ENCODE measurements at places on chromosomes 1 and 21.

DNA sequence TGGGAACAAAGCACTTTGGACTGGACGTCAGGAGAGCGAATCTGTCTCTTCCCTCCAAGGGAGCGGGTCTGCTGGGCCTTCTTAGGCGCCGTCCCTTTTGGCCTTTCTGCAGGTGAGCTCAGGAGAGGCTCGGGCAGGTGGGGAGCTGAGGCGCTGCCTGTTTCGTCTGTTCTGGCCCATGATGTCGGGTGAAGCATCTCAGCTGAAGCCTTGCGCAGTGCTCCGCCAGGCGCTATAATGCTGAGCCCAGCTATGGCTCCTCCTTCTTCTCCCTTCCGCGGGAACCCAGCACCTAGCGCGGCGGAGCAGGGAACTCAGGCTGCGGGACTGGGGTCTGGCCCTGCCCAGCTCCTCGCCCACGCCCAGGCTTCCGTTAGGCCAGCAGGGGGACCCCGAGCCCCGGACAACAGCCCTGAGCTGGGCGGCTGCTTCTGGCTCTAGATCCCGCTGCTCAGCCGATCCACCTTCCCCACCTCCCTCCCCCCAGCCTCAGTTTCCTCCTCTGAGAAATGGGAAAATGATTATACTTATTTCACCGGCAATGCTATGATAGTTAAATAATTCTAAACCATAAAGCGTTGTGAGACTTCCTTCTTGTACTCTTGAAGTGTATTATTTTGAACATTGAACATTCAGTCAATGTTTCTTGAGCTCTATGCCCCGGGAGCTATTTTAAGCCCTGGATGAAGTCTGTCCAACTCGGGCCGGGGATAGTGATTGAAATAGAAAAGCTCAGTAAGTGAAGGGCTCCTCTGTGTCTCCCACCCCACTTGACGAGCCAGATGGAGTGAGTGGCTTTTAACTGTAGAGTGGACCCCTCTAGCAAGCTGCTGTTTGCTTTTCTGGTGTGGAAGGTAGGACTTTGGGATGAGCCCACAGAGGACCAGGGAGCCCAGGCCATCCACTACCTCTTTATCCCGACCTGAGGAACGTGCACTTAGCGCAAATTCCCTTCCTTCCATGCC lies 9.6 kb upstream of the ADORA1 start:
- peak; percentile 71 for DNase-seq

GRCh38 chr1:85661767-85662166 lies 46.5 kb downstream of the ZNHIT6 start:
- no peak for DNase-seq

DNA sequence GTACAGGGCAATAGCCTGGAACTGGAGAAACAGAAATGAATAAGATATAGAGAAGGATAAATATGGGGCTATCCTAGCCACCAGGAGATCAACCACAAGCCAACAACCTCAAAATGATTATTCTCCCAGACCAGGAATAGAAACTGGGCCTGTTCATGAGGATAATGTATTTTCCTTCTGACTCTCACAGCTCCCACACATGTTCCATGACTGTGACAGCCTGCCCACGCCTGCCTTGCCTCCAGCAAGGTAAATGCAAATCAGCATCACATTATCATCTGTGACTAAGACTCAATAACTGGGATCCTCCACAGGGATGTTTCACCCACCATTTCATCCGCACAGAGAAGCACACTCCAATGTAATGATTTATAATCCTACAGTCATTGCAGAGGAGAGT lies 3.3 kb downstream of the ENSA start:
- no peak for DNase-seq

DNA sequence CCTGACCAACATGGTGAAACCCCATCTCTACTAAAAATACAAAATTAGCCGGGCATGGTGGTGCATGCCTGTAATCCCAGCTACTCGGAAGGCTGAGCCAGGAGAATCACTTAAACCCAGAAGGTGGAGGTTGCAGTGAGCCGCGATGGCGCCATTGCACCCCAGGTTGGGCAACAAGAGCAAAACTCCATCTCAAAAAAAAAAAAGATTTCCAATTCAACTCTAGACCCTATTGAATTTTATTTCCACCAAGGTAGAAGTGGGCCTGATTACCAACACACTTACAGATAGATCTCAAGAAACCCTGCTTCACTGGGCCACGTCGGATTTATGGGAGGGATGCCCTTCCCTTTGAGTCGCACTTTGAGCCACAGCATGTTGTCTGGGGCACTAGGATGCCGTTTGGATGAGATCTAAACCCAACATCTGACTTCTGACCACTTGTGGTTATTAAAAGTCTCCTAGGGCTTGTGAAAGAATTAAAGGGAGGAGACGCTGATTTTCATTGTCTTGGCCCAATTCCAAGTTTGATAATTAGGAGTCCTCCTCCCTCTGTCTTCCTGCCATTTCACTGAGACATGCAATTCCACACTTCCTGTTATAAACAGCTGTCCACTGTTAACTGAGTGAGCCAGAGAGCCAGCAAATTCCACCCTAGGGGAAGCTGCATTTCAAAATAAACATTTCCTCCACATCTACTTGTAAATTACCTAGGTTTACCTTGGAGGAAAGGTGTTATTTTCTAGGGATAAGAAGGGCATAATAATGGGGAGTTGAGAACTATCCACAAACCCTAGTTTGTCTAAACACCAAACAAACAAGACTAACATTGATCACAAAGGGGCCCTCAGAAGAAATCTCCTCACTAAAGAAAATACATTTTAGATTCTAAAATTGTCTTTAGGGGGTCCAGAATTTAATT lies 5.2 kb upstream of the RERE start:
- DNase-seq = peak; percentile 90

DNA sequence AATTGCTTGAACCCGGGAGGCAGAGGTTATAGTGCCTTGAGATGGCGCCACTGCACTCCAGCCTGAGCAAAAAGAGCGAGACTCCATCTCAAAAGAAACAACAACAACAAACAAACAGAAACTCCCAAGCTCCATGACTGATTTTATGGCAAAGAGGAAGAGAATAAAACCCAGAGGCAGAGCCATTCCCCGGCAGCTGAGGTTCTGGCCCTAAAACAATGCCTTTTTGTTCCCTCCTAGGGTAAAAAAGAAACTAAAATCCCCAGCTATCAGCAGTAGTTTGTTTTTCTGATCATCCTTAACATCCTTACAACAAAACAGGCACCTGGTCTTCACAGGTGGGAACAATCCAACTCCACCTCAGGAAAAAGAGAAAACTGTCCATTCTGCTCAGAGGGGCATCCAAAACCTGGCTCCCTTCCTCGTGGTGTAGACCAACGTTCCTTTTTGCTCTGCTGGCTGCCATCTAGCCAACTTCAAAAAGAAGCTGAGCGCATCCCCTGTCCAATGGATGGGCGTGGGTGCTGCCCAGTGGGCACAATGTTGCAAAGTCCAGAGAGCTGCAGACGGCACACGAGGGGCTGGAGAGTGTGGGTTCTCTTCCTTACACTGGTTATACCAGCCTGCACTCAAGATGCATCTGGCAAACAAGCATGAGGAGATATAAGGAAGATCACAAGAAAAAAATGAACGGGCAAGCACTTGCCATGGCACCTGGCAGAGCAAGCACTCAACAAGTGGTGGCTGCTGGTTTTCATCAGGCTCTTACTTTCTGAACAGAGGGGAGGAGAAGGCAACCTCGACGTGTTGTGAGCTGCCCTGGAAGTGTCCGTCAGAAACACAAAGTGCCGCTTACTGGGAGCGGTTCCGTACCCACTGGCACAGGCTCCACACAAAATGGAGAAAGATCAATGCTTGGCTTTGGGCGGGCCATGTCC lies 54.7 kb downstream of the SLC66A1 start:
- DNase-seq = no peak

DNA sequence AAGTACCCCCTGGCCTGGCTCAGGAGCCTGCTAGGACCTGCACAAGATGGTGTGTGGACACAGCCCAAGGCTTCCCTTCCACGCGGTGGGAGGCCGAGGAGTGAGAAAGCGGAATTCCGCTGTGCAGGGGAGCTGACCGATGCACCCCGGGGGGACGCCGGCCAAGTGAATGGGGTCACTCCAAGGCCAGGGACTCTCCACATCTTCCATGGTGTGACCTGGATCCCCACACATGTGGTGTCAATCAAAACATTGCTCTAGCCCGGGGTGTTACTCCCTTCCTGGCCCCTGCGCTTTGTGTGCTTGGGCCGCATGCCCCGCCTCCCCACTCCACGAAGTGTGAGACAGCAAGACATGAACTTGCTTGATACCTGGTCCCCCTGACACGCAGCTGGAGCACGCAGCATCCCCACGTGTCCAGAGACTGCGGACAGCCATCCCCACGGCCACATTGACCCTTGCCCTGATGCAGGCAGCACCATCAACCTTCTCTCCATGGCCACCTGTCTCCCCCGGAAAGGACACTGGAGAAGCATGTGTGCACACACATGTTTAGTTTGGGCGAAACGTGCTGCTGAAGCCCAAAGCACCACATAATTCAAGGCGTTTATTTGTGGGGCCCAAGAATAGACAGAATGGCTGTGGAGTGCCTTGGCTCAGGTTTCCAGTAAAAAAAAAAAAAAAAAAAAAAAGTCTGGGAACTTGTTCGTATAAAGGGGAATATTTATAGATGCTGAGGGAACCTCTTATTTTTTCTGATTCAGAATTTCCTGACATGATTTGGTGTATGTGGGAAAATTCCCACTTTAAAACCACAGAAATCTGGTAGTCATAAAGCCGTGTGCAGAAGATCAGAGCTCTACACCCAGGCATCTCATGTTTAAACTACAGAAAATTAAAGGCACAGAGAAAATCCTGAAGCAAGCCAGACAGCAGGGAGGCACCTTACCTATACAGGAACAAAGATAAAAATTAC lies 171.7 kb downstream of the HUNK start:
- no peak for DNase-seq

DNA sequence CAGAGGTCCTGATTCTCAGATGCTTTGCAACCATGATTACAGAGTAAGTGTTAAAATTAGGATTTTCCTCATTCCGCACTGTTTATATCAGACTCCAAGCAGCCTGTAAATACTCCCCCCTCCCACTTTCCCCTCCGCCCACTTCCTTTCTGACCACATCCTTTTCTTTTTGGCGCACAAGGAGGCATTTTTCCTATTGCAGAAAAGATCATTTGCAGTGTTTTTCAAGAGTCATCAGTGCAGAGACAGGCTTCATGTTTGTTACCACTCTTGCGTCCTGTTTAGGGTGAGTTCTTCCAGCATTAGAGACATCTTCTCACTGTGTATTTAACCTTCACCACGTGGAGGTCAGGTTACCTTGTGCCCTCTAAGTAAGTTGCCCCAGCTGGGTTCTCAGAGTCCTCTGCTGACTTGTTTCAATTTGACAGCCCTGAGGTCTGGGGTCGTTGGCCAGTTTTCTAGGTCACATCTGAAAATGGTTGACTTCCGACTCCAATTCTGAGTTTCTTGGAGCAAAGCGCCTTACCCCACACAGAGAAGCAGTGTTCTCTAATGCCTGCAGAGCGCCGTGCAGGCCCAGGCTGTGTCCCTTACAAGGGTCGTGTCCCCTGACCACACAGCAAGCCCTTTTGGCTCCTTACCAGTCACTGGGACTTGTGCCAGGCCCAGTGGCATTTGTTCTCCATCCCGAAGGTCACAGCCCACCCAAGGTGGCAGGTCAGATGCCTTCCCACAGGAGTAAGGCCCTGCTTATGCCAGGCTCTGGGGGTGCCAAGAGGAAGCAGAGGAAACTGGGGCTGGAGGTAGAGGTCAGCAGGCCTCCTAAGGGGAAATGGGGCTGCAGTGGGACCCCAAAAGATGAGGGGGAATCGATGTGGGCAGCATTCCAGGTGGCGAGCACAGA lies 85.6 kb downstream of the FAM78B start:
- no peak for DNase-seq

- DNase-seq = no peak
These were observed 137.8 kb downstream of the RWDD3 start for GRCh38 chr1:95371666-95372282.

GRCh38 chr1:66539491-66539890 lies 5.5 kb downstream of the SGIP1 start:
- DNase-seq = no peak

DNA sequence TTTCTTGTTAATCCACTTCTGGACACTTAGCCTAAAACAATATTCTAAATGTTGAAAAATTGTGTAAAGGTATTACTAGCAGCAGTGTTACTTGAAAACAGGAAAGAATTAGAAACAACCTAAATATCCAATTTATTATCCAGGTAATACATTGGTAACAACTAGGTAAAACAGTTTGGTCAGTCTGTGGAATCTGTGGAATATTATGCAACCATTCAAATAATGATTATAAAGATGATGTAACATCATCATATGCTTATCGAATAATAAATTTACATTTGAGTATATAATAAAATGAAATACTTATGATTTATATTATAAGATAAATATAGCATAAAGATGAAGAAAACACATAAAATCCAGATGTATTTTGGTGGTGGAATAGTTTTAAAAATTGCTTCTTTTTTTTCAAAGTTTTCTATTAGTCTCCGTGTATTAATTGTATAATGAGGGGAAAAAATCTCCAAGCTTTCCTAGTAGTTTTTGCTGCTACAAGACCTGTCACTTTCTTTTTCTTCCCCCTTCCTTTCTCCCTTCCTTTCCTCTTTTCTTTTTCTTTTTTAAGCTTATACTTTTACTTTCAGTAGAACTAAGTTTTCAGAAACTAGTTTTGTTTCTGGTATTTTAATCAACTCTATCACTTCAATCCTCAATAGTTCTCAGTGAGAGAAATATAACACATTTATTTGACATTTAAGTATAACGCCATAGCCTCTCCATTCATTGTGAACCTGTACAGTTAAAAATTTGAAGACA lies 197.8 kb upstream of the HMCN1 start:
- DNase-seq = no peak

GRCh38 chr1:44407430-44408211 lies 2.6 kb downstream of the RNF220 start:
- no peak for DNase-seq

DNA sequence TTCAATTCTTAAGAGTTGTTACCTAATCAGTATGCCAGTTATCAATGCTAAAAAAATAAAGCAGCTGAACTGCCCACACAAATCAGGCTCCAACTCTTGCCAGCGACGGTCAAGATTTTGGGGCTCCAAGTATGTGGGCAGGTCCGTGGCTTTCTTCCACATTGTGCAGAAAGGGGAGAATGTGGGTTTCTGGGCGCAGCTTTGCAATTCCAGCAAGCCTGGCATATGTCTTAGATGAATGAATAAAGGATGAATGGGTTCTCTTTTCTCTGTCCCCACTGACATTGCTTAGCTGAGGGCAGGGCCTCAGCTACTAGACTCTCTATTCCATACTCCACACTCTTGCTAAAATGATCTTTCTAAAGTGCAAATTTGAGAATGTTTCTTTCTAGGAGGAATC lies 42.4 kb downstream of the NENF start:
- DNase-seq = no peak

DNA sequence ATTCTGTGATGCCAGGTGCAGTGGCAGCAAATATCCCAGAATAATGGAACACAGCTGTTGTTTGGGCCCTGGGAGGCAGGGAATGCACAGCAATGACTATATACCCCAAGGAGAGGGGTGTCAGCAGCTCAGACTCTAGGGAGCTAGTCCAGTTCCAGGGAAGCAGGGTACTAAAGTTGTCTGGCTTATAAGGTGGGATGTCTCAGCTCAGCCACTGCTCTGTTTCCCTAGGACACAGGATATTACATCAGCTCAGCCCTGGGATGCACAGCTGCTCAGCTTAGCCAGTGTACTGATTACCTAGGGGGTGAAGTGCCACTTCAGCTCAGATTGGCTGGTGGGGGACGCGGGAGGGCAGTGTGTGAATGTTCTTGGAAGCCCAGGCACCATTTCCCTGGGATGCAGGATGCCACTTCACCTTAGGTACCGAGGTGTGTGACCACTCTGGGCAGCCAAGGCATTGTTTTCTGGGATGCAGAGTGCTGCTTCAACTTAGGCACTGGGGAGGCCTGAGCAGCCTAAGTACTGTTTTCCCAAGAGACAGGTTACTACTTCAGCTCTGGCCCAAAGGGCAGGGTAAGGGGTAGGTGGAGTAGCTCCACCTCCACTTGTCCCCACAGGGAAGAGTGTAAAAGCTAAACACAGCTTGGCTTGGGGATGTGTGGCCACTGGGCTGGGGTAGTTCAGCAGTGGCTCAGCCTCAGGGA lies 59.4 kb downstream of the DIPK1A start:
- peak; percentile 67 for DNase-seq

Data from NCI-H187 (cell line).